ENCODE measurements at places on chromosomes 7 and 10. TPM values are rescaled to one million over a fixed set of nuclear protein-coding genes. Genes with fewer than 3 reads are reported as not detected.

GIMAP8 gene
- 0.28 TPM for total RNA-seq

LIPN gene
- total RNA-seq = not detected

CPA4 gene
- 24.3 TPM for total RNA-seq

SH2D4B gene
- total RNA-seq = under 0.01 TPM
